ENCODE measurements at places on chromosomes 5 and 9. TPM values are rescaled to one million over a fixed set of nuclear protein-coding genes. Genes with fewer than 3 reads are reported as not detected.
A peak's percentile ranks its signal among the peaks of the same experiment; 100 is the strongest.

The POU5F2 gene
- total RNA-seq, result 1.2 TPM

The CCNJL gene
- total RNA-seq, result 17.4 TPM

The ACTBL2 gene
- not detected for total RNA-seq

The CATSPER3 gene
- total RNA-seq, result 0.71 TPM

DNA sequence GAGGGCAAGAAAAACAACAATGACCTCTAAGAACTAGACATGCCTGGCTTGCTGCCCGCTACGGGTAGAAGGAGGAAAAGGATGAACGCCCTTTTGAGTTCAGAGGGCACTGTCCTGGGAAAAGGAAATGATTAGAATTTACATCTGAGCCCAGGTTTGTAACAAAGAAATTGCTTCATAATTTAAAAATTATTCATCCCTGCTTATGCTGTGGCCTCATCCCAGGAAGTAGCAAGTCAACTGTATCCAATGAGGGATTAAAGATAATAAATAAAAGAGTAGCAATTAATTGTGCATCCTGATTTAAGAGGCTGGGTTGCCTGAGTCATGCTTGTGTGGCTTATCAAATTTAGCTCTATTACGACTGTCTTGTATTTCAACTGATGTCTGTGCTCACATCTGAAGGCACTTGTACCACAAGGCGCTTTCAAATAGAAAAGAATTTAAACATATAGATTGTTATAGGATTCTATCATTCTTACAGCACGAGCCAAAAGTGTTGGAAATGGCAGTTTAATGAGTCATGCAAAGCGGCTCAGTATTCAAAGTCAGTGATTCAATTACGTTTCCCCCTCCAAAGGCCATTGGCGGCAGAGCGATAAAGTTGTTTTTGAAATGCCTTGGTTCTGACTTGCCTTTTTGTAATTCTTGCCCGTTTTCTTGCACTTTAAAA lies 40.0 kb upstream of the DMRT1 start:
- peak overlapping the region; percentile 7 for H3K4me3 ChIP-seq
- H3K36me3 ChIP-seq, result no peaks in the 10 kb centered on the region

DNA sequence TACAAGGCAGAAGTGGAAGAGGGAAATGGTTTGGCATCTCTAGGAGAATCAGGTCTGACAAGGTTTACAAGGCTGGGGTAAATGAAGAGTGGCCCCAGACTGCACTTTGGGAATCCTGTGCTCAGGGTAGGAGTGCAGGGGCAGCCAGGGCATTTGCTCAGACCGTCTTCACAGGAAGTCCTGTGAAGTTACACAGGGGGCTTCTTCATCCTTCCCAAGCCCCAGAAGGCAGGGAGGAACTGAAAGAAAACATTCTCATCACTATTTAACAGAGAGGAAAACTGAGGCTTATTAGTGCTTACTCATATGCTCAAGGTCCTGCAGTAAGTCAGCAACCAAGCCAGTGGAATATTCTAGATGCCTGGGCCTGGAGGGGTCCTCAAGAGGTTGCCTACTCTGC lies 80.7 kb downstream of the NRG2 start:
- peaks cover 17% of the 10 kb centered on the region for H3K27me3 ChIP-seq
- no peaks in the 10 kb centered on the region for H3K36me3 ChIP-seq
- DNase-seq, result no peak
- no peaks in the 10 kb centered on the region for H3K4me1 ChIP-seq

DNA sequence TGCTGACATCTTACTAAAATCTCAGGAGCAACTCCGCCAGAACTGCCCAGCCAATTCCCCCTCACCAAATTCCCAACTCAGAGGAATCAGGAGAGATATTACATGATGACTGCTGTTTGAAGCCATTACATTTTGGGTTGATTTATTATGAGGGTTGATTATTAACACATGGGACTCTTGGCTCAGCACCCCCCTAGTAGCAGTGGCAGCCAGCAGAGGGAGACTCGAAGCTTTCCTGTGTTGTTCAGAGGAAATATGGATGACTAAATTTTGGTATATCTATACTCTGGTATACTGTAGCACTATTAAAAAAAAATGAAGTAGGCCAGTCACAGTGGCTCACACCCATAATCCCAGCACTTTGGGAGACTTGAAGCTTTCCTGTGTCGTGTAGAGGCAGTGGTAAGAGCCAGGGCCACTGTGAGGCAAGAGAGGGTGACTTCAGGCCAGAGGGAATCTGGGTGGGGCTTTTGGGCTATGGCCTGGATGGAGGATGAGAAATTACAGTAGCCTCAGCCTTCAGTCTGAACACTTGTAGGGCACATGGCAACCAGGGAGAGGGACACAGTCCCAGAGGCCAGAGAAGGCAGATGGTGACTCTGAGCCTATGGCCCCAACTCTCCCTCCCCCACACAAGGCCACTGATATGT lies 111.4 kb downstream of the LHX2 start:
- no peaks in the 10 kb centered on the region for H3K4me1 ChIP-seq
- H3K27me3 ChIP-seq, result peaks cover 4% of the 10 kb centered on the region
- no peak overlapping the region for H3K27ac ChIP-seq
- H3K4me3 ChIP-seq, result no peak overlapping the region
- H3K36me3 ChIP-seq, result no peaks in the 10 kb centered on the region

DNA sequence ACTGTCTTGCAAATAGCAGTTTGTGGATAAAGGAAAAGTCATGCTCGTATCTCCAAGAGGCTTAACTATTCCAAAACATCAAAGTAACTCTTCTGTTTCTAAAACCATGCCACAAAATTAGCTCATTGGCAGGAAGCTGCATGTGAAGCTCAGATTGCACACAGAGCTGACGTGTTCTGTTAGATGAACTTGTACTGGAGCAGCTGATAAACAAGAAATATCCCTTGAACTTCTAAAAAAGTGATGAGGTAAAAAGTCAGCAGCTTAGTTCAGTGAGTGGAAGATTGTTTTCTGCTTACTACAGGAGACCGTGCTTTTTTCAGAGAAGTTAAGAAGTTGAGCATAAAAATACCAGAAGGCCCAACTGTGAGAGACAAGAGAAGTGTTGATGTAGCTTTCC lies 113.2 kb downstream of the SLC12A2 start:
- no peaks in the 10 kb centered on the region for H3K27me3 ChIP-seq
- peaks cover 10% of the 10 kb centered on the region for H3K4me1 ChIP-seq
- H3K4me3 ChIP-seq, result no peak overlapping the region
- no peak overlapping the region for H3K27ac ChIP-seq

- no peaks in the 10 kb centered on the region for H3K36me3 ChIP-seq
- no peak overlapping the region for H3K4me3 ChIP-seq
- no peak for DNase-seq
- H3K4me1 ChIP-seq, result no peaks in the 10 kb centered on the region
- no peaks in the 10 kb centered on the region for H3K27me3 ChIP-seq
Measured at GRCh38 chr5:121853850-121854249, 2.2 kb downstream of the FTMT start.

DNA sequence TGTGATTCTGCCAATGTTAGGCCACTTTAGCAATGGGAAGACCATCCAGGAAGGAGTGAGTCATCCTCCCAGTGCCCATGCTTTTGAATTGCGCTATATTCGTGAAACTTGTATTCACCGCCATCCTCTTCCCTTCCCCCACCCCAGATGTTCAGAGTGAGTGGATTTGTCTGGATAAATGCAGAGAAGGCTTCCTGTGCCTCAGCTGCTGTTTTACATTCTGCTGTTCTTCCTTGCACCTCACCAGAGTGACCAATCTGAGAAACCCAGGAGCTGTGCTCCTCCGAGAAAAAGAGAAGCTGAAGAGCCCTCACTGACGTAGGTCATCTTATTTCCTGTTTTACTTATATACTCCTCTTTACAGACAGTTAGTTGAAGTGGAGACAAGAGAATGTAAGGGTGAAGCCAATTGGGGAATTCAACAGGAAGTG lies 24.6 kb upstream of the SVEP1 start:
- DNase-seq, result peak; percentile 9
- no peak overlapping the region for H3K27ac ChIP-seq
- H3K27me3 ChIP-seq, result no peaks in the 10 kb centered on the region
- no peak overlapping the region for H3K4me3 ChIP-seq
